Thoracic aorta (tissue), 2 donors: ENCODE measurements at places on chromosomes 5 and 9. TPM values are rescaled to one million over a fixed set of nuclear protein-coding genes. Genes with fewer than 3 reads are reported as not detected.

GRCh38 chr5:68169903-68170302 is 45.7 kb upstream of the PIK3R1 start:
- no peak for DNase-seq

GRCh38 chr5:96388176-96388575 is 44.9 kb downstream of the PCSK1 start:
- DNase-seq = no peak

GRCh38 chr9:24657387-24657786 is 111.7 kb upstream of the IZUMO3 start:
- DNase-seq = no peak

Gene ECM2
- 63.6 TPM for total RNA-seq

Gene IL13
- total RNA-seq = 2.8 TPM

Gene TAF1L
- not detected for total RNA-seq

Gene AMBP
- total RNA-seq = not detected
